ENCODE measurements at places on chromosomes 4 and X.
A peak's percentile ranks its signal among the peaks of the same experiment; 100 is the strongest.

DNA sequence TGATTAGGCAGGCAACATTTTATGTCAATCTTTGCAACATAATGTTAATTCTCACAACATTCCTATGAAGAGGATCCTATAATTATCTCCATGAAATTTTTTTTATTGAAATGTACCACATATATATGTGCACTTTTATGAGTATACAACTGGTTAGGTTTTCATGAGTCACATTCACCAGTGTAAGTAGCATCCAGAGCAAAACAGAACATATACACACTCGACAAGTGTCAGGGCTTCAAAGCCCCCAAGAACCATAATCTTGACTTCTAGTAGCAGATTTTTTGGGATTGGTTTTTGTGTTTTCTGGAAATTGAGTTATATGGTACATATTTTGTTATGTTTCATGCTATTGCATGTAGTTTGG lies 62.4 kb downstream of the ARHGAP10 start:
- DNase-seq = no peak

DNA sequence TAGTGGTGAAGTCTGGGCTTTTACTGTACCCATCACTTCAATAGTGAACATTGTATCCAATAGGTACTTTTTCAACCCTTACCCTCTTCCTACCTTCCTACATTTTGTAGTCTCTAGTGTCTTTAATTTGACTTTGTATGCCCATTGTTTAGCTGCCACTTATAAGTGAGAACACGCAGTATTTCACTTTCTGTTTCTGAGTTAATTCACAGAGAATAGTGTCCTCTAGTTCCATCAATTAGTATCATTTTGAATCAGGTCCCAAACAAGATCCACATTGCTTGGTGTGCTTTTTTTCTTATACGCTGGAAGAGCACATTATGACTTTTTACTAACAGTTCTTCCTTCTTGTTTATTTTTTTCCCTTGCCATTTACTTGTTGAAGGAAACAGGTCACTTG lies 176.0 kb upstream of the WDFY3 start:
- DNase-seq = no peak

DNA sequence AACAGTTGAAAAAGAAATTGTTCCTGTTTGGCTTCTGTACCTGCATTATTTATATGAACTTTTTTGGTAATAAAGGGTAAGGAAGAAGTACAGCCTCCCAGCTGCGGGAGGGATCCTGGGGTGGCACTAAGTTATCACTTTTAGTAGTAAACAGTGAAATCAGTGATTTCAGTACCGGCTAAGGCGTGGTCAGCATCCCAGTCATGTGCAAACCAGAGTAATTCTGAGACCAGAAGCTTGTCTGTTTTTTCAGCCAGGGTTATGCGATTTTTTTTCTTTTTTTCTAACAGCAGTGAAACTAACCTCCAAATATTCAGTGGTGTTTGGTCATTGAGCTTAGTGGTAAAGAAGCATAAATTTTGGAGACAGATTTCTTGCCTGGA lies 3.3 kb downstream of the EGF start:
- no peak for DNase-seq

GRCh38 chr4:53534684-53535083 lies 56.6 kb downstream of the LNX1 start:
- DNase-seq = no peak

- DNase-seq = no peak
Measured at GRCh38 chr4:138256608-138257007, 14.5 kb upstream of the SLC7A11 start.

DNA sequence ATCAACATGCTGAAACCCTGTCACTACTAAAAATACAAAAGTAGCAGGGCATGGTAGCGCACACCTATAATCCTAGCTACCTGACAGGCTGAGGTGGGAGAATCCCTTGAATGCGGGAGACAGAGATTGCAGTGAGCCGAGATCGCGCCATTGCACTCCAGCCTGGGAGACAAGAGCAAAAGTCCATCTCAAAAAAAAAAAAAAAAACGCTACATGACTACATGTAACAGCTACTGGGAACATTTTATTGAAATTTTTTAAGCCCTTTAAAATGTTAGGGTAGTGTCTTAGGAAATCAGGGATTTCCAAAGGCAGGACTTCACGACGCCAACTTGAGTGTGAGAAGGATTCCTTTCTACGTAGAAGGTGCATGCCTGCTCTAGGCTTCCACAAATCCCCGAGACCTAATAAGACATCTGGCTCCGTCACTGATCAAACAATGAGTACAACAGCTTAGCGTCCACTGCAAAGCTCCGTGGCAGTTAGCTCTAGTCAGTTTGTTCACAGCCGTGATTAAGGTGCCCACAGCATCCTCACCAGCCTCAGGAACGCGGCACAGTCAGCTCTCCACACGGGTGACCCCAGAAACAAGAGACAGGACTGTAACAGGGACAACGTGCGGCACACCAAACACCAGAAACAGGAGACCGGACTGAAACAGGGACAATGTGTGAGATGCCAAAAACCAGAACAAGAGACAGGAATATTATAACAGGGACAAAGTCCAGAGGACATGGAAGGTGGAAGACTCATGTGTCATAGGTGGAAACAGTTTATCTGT lies 33.7 kb downstream of the DHRSX start:
- DNase-seq = no peak

GRCh38 chrX:136310411-136310810 lies 9.6 kb downstream of the ADGRG4 start:
- DNase-seq = no peak

DNA sequence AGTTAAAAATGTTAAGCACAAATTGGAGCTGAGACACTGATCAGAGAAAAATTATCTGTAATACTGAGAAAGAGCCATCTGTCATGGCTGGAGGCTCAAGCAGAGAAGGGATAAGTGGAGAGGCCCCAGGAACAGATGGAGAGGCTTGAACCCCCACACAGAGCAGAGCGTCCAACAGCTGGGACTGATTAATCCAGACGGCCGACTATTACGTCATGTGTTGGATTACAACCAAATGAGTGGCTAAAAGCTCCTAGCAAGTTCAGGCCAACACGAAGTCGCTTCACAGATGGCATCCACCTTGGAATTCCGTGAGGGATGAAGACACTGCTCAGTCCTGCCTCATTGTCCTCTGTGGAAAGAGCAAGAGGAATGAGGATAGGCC lies 57.7 kb upstream of the ATXN3L start:
- DNase-seq = no peak

GRCh38 chr4:8761824-8762205 lies 109.8 kb downstream of the HMX1 start:
- peak; percentile 64 for DNase-seq

GRCh38 chr4:110527156-110527555 lies 51.2 kb downstream of the ENPEP start:
- no peak for DNase-seq

DNA sequence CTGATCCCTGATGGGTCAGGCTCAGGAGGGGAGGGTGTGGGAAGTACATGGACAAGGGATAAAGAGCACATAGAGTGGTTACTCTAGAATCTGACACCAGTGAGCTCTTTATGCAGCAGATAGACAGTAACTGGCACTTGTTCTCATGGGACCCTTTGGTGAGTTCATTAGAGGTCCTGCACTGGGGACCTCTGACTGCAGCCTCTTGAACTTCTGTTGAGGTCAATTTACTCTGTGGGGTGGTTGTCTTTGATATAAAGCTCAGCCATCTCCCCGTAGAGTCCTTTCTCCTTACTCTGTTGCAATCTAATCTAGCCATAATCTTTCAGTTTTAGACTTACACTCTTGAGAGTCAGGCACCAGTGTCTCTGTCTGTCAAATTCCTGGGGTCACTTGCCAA lies 222.4 kb downstream of the GPAT3 start:
- no peak for DNase-seq

DNA sequence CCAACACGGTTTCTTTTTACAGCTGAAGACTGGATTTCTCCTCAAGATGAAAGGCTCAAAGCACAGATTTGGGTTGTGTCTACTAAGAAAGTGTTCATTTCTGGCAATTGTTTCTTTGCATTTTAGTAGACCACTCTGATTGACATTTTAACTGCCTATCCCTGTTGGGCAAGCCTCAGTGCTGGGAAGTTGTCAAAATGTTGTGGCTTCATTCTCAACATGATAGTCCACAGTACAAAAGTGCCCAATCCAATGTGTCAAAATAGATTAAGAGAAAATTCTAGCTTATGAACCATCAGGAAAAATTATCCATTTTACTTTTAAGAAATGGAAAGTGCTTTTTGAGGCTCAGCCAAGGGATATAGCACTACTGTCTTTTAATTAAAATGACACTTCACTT lies 323.9 kb upstream of the PRPS2 start:
- no peak for DNase-seq

- no peak for DNase-seq
Measured at GRCh38 chr4:55518442-55518841, 28.3 kb downstream of the CLOCK start.

DNA sequence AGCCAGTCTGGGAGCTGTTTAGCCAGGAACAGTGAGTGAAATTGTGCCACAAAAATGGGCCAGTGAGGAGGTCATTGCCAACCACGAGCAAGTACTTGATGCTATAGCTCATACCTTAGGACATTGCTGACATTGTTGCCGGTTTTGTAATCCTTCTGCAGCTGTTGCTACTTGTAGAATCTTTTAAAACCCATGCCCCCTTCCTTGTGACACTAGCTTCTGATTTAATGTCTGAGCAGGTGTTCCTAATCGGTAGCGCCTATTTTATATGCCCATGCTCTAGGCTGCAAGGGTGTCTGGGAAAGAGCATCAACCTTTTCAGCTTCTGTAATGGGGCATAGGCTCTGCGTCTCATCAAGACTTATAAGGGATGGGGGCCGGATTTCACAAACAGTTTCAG lies 2.6 kb downstream of the POLA1 start:
- DNase-seq = no peak

- DNase-seq = no peak
Measured at GRCh38 chr4:74127745-74128144, 28.8 kb upstream of the CXCL2 start.

GRCh38 chr4:100086766-100087431 lies 103.4 kb downstream of the DDIT4L start:
- DNase-seq = no peak

GRCh38 chr4:81566161-81566591 lies 94.5 kb upstream of the RASGEF1B start:
- no peak for DNase-seq

GRCh38 chrX:126695375-126695896 lies 124.1 kb upstream of the PRR32 start:
- no peak for DNase-seq

DNA sequence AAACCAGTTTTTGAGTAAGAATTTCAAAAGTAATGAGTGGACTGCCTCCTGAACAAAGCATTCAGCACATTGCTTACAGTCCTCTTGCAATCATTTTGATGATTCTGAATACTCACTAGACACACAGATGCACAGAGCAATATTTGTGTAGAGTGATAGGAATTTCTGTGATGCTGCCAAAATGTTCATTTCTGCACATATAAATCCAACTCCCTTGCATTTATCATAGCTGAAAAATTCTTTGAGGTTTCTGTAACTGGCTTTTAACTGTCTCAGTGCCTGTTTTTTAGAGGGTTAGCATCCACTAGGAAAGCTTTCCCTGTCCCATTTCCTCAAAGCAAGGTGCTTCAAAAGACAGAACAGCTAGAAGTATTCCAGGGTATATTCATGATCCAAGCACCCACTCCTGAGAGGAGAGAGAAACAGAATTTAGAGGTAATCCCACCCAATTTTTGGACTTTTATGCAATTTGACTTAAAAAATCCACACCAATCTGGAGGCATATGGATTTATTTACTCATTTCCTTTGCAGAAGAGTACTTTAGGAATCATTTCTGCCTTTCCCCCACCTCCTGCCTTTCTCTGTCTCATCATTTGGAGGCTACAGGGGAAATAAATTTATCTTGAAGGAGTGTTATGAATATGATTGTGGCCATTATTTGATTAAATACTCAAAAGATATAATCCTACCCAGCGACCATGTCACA lies 234.5 kb upstream of the SLIT2 start:
- no peak for DNase-seq

GRCh38 chr4:33974270-33974669 lies 2270.0 kb downstream of the ARAP2 start:
- no peak for DNase-seq

DNA sequence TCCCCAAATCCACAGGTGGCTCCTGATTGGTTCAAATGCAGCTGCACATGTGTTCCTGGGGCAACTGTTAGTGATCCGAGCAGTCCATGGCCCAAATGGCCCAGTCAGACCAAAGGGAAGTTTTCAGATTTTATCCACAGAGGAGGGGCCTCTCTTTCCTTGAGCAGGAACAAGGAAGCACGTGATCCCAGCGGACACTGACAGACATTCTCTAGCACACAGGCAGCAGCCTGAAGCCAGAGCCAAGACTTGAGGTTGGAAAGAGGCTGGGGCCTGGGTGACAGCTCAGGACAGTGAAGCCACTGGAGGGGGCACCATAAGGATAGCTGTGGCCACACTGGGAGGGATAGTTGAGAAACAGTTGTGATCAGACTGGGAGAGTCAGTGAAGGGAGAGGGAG lies 3.5 kb upstream of the ZFP92 start:
- DNase-seq = no peak

- DNase-seq = no peak
Measured at GRCh38 chrX:71454222-71454621, 78.7 kb upstream of the OGT start.

- no peak for DNase-seq
Measured at GRCh38 chr4:153988492-153989363, 199.8 kb upstream of the SFRP2 start.

DNA sequence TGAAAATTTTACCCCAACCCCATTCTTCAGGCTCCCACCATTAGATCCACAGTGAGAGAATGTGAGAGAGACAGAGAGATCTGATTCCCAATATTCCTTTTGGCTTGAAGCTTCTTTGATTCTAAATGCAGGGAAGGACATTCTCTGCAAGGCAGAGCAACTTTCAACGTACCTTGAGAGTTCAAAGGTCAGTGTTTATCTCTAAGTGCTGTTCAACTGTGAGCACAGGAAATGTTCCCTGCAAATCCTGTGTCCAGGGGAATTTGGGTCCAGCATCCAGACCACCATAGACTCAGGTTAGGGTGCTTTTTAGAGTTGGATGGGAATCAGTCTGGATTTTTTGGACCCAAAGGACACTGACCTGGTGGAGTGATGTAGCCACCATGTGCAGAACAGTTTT lies 97.4 kb downstream of the NHS start:
- no peak for DNase-seq

GRCh38 chr4:104064646-104065577 lies 345.1 kb upstream of the TACR3 start:
- no peak for DNase-seq

DNA sequence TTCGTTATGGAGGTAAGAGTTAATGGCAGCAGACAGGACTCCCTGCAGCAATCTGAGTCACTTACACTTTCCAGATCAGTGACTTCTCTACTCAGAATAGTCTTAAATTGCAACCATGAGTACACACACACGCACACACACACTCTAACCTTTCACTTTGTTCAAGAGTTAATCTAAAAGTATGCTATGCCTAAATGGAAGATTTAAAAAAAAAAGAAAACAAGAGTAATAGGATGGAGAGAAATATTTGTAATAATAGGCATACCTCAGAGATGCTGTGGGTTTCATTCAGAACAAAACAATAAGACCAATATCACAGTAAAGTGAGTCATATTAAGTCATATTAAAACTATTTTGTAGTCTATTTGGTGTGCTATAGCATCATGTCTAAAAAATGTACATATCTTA lies 969.1 kb upstream of the PCDH10 start:
- no peak for DNase-seq

GRCh38 chr4:100359441-100359840 lies 158.4 kb downstream of the EMCN start:
- no peak for DNase-seq
